ENCODE measurements at places on chromosomes 11 and 22.

- DNase-seq, result peak; percentile 44
Measured at GRCh38 chr11:87421422-87421821, 383.7 kb downstream of the TMEM135 start.

DNA sequence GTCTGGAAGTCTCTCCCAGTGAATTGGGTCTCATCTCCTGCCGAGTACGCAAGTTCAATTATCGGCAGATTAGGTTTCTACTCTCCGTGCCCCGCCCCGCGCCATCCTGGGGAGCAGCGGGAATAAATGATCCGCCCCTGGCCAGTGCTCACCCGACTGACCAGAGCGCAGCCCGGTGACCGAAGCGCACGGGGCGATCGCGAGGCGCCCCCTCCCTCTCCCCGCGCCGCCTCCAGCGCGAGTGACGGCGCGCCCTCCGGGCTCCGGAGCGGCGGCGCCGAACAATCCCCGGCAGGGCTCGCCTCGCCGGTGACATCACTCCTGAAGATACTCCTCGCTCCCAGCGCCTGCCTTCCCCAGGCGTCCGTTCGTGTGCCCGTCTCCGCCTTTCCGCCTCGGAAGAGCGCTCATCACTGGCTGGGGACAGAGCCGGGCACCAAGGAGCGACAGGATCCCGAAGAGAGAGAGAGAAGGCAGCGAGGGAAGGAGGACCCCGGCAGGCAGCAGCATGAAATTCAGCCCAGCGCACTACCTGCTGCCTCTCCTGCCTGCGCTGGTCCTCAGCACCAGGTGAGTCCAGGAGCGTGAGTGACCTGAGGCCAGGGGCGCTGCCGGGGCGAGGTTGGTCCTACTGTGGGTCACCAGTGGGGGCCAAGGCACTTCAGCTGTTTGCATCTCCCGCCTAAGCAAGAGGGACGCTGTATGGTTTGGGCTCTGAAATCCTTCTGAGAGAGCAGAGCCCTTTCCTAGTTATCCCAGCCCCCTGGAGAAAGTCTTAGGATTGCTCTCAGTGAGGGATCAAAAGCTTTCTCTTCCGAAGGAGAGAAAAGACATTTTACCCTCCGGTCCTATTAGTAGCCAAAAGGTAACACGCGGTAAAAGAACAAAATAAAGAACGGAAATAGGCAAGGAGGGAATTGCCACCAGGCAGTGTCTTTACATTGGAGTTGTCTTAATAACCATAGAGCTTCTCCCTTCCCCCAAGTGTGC lies at the start of gene LUZP2:
Gene LUZP2 (plus strand): TSS at position 318 of the 990 bp plus-strand sequence.
- DNase-seq, result peak; percentile 57

- no peak for DNase-seq
Measured at GRCh38 chr11:116511684-116512083, 261.1 kb downstream of the BUD13 start.

DNA sequence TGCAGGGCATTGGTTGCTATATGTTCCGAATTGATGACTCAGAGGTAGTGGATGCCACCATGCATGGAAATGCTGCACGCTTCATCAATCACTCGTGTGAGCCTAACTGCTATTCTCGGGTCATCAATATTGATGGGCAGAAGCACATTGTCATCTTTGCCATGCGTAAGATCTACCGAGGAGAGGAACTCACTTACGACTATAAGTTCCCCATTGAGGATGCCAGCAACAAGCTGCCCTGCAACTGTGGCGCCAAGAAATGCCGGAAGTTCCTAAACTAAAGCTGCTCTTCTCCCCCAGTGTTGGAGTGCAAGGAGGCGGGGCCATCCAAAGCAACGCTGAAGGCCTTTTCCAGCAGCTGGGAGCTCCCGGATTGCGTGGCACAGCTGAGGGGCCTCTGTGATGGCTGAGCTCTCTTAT lies 5.4 kb upstream of the TTC36 start:
- no peak for DNase-seq

DNA sequence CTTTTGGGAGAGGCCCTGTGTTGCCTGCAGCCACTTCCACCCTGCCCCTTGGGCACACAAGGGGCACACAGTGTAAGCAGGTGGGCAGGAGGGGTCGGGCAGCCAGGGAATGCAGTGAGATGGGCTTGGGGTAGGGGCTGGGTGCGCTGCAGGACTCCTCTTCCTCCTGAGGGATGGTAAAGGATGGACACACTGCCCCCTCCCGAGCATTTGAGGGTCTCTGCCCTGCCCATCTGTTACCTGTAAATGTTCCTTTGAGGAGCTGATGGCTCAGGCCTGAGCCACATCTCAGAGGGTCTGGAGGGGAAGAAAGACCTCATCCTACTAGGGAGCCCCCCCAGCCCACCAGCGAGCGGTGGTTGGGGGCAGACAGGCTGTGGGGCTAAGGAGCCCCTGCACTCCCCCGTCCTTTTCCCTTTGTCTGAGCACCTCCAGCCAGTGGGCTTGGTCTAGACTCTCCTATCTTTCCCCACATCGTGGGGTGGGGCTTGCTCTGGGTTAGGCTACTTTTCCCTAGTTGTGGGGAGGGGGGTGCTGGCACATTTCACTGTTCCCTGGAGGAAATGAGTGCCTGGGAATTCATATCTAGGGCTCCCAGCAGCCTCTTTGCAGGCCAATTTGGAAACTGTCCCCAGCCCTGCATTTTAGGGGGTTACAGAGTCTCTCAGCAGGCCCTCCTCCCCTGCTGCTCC lies 1.7 kb upstream of the TSSC4 start:
- peak; percentile 43 for DNase-seq

DNA sequence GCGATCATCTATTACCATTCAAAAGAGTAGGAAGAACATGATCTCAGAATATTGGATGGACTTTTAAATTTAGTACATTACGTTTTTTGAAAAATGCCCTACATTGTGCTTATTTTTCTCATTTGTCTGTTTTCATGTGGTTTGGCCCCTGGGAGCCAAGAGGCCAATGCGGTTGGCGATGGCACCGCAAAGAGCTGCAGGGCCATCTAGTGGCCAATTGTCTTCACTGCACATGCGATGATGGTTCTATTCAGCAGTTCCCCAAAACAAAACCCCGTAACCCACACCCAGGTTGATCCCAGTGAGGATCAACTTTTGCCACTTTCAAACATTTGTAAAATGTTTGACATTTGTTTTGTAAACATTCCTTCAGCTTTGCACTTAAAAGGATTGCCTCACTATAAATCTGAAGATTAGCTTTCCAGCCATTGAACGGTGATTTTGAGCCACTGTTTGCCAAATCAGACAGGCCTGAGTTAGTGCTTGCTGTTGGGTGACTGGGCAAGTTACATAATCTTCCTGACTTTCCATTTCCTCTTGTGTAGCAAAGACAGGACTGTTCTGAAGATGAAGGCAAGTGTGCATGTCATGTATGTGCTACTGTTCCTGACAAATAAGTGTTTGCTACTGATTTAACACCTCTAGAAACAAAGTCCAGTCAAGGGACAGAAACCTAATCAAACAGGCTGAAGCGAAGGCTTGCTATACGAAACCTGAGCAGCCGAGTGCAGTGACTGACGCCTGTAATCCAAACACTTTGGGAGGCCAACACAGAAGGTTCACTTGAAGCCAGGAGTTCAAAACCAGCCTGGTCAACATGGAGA lies 29.2 kb upstream of the XBP1 start:
- DNase-seq, result peak; percentile 75

DNA sequence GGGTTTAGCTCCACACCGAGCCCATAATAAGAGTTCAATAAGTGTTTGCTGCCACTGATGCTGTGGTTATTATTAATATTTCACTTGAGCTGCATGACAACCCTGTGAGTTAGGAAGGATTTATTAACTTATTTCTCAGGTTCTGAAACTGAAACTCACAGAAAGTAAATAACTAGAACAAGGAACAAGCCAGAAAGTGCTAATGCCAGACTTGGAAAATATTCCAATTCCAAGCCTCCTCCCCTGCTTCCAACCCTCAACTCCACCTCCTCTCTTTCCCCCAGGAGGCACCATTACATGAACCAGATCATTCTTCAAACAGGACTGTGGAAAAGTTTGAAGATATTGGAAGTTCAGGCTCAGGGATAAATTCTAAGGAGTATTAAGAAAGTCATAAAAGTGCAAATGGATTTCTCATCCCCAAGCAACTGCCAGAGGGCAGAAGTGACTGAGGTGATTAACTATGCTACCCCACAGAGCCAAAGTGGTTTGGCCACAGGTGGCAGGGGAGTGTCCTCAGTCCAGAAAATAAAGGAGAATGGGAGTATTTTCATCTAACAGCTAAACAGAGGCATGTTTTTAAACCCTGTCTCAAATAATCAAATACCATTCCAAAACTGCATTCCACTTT lies 3.2 kb upstream of the FJX1 start:
- DNase-seq, result no peak

DNA sequence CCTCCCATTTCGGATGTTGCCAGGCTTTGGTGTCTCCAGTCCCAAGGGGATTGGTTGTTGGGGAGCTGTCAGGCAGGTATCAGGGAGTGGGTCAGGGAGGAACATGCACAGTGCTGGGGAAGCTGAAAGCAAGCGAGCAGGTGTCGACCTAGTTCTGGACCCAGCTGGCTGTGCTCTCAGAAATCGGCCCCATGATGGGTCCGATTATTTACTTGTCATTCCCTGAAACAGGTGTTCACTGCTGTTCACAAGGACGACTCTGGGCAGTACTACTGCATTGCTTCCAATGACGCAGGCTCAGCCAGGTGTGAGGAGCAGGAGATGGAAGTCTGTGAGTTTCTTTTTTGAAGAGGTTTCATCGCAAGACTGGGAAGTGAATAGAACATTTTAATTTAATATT lies 76.8 kb downstream of the JAM3 start:
- DNase-seq, result no peak

GRCh38 chr11:116901964-116902688 lies 64.7 kb upstream of the APOA1 start:
- DNase-seq, result no peak

DNA sequence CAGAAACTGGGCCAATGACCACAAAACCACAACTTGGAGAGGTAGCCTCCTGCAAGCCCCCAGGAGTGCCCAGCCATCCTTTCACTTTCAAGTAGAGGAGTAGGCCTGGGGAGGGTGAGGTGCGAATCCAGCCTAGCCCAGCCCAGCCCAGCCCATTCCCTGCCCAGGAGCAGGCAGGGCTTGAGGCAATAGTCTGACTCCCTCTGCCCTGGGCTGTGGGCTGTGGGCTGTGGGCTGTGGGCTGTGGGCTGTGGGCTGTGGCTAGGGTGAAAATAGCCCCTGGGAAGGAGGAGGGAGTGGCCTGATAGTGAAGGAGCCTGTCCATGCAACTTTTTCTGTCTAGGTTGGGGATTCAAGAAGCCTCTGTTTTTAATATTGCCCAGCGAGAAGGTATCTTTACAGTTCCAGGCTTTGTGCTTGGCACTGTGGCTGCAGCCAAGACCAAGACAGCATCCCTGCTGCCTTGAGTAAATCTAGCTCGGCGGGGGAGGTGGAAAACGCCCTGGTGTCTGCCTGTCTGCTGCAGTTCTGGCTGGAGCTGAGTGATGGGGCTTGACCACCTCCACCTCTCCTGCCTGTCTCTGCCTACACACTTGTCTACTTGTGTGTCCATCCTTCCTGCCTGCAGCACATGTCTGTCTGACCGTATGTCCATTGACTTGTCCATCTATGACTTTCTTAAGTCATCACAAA lies 40.7 kb downstream of the LMO1 start:
- DNase-seq, result no peak

- peak; percentile 80 for DNase-seq
Measured at GRCh38 chr22:29071261-29072045, 1.4 kb upstream of the KREMEN1 start.

GRCh38 chr11:134752526-134752925 lies 340.5 kb upstream of the B3GAT1 start:
- DNase-seq, result no peak

DNA sequence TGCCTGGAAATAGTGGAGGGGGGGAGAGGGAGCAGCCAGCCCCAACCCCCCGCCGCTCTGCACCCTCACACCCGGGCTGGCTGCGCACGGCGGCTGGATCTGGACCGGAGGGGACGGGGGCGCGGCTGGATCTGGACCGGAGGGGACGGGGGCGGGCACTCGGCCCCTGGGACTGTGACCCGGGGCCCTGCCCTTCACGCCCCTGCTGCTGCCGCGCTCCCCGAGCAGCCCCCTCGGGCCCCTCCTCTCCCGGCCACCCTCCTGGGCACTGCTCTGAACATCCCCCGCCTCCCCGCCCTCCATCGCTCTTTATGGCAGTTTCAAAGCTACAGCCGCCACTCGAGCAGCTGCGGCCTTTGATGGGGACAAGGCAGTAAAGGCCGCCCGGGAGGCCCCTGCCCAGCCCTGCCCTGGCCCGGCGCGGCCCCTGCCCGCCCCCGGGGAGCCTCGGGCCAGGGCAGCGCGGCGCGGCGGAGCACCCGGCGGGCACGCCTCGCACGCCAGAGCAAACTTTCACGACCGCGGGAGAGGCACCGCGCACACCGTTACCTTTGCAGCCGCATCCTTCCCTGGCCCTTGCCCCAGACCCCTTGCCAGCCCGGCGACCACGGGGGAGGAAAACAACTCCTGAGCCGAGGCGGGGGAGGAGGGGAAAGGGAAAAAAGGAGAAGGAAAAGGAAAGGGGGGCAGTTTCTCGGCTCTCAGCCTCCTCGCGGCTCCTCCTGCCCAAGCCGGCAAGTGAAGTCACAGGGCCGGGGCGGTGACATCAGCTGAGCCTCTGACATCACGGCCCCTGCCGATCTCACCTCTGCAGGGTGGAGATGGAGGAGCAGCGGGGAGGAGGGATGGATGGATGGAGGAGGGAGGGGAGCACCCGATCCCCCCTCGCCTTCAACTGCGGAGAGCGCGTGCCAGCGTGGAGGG lies 13.1 kb upstream of the TCF20 start:
- peak; percentile 40 for DNase-seq

DNA sequence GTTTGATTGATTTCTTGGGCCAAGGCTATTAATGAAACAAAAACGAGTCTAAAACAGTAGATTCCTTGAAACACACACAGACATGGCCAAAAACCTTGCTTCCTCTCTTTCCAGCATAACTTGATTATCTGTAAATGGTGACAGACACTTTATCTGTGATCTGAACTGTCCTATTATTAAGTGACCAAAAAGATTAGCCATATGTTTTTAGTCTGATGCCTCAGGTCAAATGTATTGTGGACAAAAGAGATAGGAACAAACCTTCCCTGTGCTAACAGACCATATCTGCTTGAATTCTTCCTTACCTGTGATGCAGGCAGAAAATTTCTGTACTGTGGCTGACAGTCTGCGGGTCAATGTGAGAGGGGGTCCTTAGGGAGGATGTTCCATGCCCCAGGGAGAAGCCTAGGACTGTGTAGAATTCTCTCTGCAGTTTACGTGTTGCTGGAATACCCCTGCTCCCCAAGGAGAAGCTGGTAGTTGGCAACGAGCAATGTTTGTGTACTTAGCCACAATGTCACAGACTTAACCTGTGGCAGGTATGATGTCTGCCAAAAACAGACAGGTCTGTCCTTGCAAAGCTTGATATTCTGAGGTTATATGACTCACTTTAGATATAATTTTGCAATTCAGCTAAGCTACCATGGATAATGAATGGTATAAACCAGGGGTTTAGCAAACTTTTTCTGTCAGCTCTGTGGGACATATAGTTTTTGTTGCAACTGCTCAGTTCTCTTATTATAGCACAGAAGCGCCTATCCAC lies 31.2 kb downstream of the C11orf71 start:
- DNase-seq, result no peak

DNA sequence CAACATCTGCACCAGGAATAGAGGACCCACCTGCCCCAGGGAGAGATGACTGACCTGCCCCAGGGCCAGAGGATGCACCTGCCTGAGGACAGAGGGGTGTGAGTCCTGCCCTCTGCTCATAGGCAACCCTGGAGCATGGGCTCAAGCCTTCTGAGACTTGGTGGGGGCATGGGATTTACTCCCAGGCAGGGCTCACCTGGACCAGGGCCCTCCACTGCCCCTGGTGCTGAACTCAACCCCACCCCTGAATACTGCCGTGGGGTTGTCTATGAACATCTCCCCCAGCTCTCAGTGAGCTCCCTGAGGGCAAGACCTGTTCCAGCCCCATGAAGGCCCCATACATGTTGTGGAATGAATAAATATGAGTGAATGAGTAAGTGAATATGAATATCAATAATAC lies 33.8 kb upstream of the MUC5AC start:
- no peak for DNase-seq

Measured in BE2C (cell line).